ENCODE measurements at places on chromosomes 13 and 19. TPM values are rescaled to one million over a fixed set of nuclear protein-coding genes. Genes with fewer than 3 reads are reported as not detected.

JAK3 gene
- 4.7 TPM for total RNA-seq

LDLR gene
- 139 TPM for total RNA-seq

ADAMTSL5 gene
- total RNA-seq, result not detected

BSG gene
- total RNA-seq, result 537 TPM

GRK1 gene
- not detected for total RNA-seq

Measured in mammary microvascular endothelial cell (primary cell).